Pulmonary artery endothelial cell (primary cell): ENCODE measurements at places on chromosomes 1 and 21. TPM values are rescaled to one million over a fixed set of nuclear protein-coding genes. Genes with fewer than 3 reads are reported as not detected.

DNA sequence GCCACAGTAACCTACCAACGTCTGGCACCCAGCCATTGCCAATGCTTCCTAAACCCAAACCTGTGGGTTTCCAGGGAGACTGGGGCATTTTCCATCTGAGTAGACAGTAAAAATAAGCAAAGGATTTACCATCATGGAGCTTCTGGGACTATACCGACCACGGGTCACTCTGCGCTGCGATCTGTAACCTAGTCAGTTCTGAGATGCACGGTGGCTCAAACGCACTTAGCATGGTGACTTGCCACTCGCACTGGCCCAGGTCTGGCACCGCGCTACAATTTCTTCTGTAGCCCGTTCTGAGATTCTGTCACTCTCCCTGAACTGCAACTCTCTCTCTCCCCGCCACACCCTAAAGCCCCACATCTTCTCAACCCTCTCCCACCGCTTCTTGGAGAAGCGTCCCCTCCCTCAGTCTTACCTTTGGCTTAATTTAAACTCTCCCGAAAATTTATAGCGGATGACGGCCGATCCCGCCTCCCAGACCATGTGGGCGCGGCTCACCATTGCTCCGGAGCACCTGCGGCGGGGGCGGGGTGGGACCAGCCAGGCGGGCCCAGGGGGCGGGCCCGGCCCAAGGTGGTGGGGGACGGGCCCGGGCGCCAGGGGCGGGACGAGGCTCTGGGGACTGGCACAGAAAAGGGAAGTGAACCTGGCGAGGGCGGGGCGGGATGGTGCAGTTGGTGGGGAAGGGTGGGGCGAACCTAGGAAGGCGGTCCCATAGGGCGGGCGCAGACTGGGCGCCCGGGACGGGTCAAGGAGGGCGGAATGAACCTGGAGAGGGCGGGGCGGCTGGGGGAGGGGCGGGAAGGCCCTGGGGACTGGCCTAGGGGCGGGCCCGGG is 493 bp upstream of the MAP3K21 start:
- no peak for DNase-seq

DNA sequence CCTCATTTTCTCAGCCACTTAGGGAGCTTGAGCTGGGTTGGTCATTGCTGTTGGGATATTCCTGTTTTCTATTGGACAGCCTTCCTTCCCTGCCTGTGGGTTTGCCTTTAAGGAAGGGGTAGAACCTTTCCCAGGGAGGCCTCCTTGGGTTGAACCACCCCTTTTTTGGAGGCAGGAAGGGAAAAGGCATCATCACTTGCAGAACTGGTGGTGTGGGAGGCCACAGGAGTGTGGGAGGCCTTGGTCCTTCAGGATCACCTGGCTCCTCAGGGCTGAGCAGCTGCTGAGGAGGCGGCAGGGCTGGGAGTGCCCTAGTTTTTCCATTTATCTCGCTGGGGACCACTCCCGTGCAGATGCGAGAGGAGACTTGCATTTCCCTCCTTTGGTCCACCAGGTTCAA is 667 bp upstream of the CYB561D1 start:
- no peak for DNase-seq

LAMC1 gene
- 390 and 428 TPM in 2 replicates for total RNA-seq

DNA sequence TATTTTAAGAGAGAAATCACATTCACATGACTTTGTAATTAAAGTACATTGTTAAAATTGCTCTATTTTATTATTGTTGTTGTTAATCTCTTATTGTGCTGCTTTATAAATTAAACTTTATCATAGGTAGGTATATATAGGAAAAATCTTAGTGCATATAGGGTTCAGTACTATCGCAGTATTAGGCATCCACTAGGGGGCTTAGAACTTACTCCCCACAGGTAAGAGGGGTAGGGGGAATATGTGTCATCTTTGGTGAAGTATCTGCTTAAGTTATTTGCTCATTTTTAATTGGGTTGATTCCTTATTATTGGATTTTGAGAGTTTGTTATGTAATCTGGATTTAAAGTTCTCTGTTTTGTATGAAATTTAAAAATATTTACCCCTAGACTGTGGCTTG is 385.2 kb downstream of the DUSP10 start:
- DNase-seq: no peak

F13B gene
- total RNA-seq: not detected in 2 replicates

- DNase-seq: no peak
Observed at GRCh38 chr1:103372866-103373265, 152.6 kb upstream of the RNPC3 start.

DNA sequence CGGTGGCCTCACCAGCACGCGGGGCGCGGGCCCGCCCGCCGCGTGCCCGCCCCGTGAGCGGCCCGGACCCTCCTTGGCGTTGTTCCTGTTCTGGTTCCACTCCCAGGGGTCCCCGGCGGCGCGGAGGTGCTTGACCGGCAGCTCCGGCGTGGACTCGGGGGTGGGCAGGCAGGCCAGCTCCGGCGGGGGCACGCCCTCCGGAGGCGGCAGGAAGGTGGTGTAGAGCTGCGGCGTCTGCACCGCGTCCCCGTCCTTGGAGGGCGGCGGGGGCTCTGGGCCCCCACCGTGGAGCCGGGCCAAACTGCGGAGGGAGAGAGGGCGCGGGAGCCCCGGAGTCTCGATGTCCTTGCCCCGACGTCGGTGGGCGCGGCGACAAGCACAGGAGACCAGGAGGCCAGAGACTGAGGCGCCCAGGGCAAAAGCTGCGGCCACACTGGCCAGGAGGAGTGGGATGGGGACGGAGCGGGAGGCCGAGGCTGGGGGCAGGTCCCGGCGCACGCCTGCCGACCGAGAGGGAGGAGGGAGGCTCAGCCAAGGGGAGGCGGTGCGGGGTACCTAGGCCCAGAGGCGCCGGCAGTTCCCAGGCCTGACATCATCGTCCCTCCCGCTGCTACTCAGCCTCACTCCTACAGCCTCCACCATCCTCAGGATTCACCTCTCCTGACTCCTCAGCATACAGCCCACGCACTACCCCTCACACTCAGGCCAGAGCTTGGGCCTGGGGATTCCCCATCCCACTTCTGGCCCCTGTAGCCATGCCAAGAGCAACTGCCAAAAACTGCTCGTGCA is 13.2 kb downstream of the SEMA6C start:
- DNase-seq: no peak

DNA sequence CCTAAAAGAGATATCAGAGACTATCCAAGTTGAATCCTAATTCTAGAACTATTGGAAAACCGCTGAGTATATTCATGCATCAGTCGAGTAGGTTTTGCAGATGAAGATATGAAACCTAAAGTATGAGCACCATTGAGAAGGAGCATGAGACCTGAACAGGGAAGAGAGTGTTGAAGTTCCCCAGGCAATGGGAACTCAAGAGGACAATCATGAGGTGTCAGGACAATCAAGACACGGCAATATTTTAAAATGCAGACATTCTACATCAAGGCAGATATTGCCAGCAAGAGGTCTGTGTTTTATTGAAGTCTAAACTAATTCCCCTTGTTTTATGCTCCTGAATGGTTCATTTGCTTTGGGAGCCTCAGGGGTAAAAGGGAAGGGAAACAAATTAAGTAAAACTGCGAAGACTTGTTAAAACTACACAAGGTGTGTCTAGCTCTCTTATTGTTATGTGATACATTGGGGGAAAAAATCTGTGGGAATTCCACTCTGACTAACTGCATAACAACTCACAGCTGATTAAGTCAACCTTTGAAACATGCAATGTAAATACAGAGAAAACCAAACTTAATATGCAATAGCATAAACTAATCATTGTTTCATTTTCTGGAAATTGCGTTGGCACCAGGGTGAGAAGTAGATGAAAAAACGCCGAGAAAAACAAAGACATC is 347.9 kb upstream of the ADGRL2 start:
- no peak for DNase-seq

GRCh38 chr21:18245464-18245967 is 883 bp downstream of the CHODL start:
- DNase-seq: no peak

GGPS1 gene
- 28.4 and 28.7 TPM in 2 replicates for total RNA-seq

- DNase-seq: no peak
Observed at GRCh38 chr1:147620543-147620942, 49.8 kb downstream of the ACP6 start.

GRCh38 chr1:65866439-65866838 is 73.7 kb downstream of the PDE4B start:
- no peak for DNase-seq

DNA sequence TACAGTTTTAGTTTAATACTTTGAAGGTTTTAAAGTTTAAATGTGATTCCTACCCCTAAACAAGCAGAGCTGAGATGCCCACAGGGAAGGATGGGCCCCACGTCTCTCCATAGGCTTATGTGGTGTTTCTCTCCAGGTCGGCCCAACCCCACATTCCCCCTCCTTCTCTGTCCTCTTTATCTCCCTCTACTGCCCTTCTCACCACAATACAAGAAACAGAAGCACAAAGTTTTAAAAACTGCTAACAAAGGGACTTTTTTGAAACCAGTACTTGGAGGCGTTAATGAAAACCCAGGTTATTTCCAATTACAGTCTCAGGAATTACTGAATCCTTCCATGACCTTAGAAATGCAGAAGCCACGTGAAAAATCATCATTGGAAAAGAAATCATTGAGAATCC is 324.0 kb downstream of the NTNG1 start:
- no peak for DNase-seq

MORN1 gene
- 4.1 and 4.3 TPM in 2 replicates for total RNA-seq

CYP2J2 gene
- 0.20 and 0.42 TPM in 2 replicates for total RNA-seq

PLA2G2E gene
- not detected in 2 replicates for total RNA-seq

- DNase-seq: no peak
Observed at GRCh38 chr1:18205319-18205718, 97.7 kb downstream of the IGSF21 start.

- no peak for DNase-seq
Observed at GRCh38 chr1:150409504-150410362, 45.8 kb downstream of the RPRD2 start.

- no peak for DNase-seq
Observed at GRCh38 chr1:148379697-148380096, 103.4 kb downstream of the PPIAL4G start.

GRCh38 chr1:161106431-161106830 is 8.3 kb downstream of the KLHDC9 start:
- no peak for DNase-seq

DNA sequence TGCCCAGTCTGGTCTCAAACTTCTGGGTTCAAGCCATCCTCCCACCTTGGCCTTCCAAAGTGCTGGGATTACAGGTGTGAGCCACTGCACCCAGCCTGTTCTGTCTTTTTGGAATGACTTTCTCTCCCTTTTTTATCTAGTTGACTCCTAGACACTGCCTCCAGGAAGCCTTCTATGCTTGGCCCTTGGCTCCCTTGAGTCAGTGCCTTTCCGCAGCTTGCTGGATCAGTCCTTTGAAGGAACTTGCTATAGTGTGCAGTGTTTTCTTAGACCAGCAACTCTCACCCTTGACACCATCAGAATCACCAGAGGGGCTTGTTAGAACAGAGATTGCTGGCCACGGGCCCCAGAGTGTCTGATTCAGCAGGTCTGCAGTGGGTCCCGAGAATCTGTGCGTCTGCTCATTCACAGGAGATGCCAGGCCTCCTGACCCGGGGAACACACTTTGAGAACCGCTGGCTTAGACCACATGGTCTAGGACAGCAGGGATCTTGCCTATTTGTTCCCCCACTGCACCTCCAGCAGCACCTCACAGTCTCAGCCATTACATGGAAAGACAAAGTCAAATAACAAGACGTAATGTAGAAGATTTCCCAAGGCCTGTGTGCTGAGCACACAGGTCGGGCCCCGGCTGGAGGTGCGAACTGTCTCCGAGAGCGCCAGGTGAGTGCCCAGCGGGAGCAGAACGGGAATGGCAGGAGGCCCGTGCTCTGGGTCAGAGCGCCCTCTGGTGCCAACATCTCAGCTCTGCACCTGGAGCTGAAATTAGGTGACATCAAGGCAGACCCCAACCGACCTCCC is 27.4 kb upstream of the CTPS1 start:
- no peak for DNase-seq

GRCh38 chr1:60090655-60091054 is 17.1 kb upstream of the C1orf87 start:
- DNase-seq: no peak

RSPO1 gene
- total RNA-seq: not detected in 2 replicates

FLAD1 gene
- total RNA-seq: 29.5 TPM in 2 replicates

DNA sequence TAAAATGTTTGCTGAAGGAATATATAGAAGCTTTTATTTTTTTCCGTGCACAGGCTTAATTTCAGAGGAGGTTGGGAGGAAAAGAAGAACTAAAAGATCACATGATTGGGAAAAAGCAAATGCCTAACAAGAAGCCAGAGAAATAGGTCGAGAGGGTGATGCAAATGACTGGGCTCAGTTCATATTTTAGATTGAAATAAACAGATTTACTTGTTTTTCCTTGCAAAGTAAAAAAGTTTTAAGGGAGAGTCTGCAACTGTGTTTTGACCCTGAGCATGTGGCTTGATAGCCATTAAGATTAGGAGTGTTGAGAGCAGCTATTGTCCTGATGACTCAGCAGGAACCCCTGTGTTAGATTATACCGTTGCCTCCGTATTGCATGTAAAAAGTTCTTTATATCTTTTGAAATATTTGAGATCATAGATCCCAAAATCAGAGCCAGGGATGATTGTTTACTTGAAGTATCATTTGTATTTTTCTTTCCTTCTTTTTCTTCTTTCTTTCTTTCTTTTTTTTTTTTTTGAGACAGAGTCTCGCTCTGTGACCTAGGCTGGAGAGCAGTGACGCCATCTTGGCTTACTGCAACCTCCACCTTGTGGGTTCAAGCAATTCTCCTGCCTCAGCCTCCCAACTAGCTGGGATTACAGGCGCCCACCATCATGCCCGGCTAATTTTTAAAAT is 20.2 kb downstream of the CLIC4 start:
- DNase-seq: no peak

GRCh38 chr1:240399381-240399780 is 212.6 kb downstream of the GREM2 start:
- no peak for DNase-seq

KCNT2 gene
- total RNA-seq: 0.53 and 2.5 TPM in 2 replicates

DNA sequence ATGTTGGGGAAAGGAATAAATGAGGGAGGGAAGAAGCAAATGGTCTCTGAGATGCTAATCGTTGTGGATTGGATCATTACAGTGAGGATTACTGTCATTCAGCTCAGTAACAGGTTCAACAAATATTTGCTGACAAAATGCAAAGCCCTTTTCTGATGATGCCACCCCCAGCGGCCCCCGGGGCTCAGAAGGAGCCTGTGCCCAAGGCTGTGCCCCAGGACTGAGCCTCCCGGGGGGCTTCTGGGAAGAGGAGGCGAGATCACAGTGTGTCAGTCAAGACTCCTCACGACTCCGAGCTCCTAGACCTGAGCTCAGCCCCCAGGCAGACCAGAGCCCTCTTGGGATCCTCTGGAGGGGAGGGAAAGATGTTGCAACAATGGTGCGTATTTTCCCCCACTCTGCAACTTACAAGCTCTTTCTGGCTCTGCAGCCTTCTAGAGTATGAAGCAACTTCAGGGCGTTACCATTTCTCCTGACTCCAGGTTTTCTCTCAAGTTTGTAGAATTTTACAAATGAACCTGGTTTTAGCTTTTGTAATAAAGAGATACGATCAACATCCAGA is 20.8 kb downstream of the EPHA8 start:
- no peak for DNase-seq
